A375 (cell line): ENCODE measurements at places on chromosomes 4 and X. TPM values are rescaled to one million over a fixed set of nuclear protein-coding genes. Genes with fewer than 3 reads are reported as not detected.

The BEX1 gene
- 0.53 and 5.4 TPM in 2 replicates for total RNA-seq

The CENPE gene
- total RNA-seq = 27.1 and 27.7 TPM in 2 replicates

The RNF128 gene
- 2.6 and 3.8 TPM in 2 replicates for total RNA-seq

The PLP1 gene
- 22.5 and 40.3 TPM in 2 replicates for total RNA-seq
